ENCODE measurements at places on chromosomes 7 and 10.

DNA sequence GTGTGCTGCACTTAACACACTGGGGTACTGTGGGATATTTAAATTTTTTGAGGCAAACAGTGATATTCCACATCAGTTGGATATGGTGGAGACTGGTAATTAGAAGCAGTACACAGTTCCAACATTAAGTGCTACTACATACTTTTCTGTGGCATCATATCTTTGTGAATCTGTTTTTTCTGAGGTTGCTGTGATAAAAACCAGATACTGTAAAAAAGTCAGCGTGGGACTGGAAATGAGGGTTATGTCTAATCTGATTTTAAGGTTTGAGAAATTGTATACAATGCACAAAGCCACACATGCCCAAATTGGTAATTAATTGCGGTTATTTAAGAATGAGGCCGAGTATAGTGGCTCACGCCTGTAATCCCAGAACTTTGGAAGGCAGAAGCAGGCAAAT lies 41.2 kb downstream of the TBC1D12 start:
- DNase-seq = no peak

DNA sequence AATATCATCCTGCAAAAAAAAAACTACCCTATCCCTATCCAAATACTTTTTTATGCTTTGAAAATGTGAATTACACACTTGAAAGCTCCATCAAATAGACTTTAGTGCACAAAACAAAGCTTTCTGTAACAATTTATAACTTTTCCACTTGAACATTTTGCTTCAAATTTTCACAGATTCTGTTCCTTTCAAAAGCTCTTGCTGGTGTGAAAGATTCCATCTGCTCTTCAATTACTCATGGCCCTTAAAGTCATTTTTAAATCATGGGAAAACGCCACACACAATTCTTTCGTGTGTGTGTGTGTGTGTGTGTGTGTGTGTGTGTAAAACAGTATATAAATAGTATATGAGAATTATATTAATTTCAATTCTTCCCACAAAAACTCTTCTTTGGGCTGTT lies 167.5 kb downstream of the PRPF18 start:
- no peak for DNase-seq

GRCh38 chr10:96930469-96930868 lies 98.4 kb downstream of the LCOR start:
- DNase-seq = no peak

DNA sequence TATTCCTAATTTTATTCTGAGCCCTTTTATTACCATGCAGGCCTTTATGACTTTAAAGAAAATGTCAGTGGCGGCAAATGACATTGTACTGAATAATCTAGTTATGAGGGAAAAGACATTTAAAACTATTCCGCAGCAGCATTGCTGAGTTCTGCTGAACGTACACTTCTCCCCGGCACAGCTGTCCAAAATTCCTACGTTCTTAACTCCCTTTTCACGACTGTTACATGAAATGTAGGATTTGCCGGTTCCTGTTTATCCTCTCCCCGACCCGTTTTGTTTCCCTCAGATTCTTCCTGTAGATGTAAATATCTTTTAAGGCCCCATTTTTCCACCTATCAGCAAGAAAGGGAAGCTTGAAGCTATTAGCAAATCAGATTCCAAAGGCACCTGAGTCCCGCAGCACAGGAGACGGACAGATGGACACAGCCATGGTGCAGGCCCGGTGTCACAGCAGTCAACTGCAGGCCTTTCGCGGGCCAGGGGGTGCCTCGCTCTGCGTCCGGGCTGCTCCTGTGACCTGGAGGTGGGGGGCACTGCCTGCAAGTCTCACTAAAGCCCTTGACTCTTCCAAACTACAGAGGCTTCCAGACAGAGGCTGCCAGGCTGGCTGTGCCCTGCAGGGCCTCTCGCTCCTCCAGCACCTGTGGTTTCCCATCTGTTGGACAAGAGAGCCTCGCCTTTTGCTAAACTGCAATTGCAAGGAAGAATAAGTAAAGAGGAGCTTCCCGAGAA lies 485.0 kb upstream of the MGMT start:
- DNase-seq = no peak

GRCh38 chr10:103829838-103830465 lies 25.4 kb downstream of the SH3PXD2A start:
- DNase-seq = no peak

- no peak for DNase-seq
These were observed 158.8 kb downstream of the SKAP2 start for GRCh38 chr7:26705567-26705966.

All from omental fat pad (tissue), 4 donors.